Urinary bladder (tissue), 4 donors: ENCODE measurements at places on chromosomes 16 and 17. TPM values are rescaled to one million over a fixed set of nuclear protein-coding genes. Genes with fewer than 3 reads are reported as not detected.

The PYY gene
- total RNA-seq, result not detected

The PLA2G10 gene
- total RNA-seq, result 0.32 TPM

The AURKB gene
- total RNA-seq, result 9.3 TPM

The TBC1D28 gene
- total RNA-seq, result not detected

The FOXL1 gene
- total RNA-seq, result 7.8 TPM

The KRTAP1-5 gene
- total RNA-seq, result not detected

The TP53TG3C gene
- not detected for total RNA-seq

The HP gene
- 0.95 TPM for total RNA-seq

The CDRT15L2 gene
- total RNA-seq, result not detected

The ATP2A1 gene
- 2.9 TPM for total RNA-seq

The CCL7 gene
- not detected for total RNA-seq

The CIBAR2 gene
- total RNA-seq, result not detected

The NT5C3B gene
- total RNA-seq, result 40.8 TPM

The INCA1 gene
- total RNA-seq, result 0.42 TPM

DNA sequence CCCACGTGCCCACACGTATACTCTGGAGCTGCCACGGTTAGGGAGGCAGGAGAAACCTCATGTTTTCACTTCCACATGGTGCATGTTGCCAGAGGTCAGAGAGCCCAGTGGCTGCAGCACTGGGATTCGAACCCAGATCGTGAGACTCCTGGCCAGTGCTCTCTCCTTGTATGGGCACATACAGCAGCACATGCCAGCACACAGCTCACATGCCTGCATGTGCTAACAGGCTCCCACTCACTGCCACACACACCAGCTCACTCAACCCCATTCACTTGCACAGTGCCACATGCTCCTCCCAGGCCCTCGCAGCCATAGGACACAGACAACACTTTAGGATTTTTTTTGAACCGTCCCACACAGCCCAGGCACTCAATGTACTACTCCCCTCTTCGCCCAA, 49.5 kb upstream of the MRPS23 start:
- DNase-seq, result no peak

- no peak for DNase-seq
These were observed 19.8 kb upstream of the NUDT16L1 start for GRCh38 chr16:4673387-4674046.

GRCh38 chr17:38425031-38425430, 3.2 kb upstream of the ARHGAP23 start:
- DNase-seq, result no peak

DNA sequence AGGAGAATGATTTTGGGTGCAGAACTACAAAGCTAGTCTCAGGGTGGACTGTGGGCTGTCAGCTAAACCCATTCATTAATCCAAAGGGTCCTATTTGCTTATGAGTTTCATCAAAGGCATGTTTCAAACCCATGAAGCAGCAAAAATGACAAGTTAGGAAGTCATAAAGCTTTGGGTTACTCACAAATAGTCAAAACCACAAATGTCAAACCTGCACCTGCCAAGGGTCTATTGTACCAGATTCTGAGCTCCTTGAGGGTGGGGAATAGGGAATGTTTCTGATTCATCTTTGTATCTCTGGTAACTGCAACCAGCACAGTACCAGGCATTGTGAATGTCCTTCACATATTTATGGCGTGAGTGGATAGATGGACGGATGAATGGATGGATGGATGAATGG, 317.7 kb downstream of the MAF start:
- DNase-seq, result no peak

- no peak for DNase-seq
These were observed 6.0 kb downstream of the CCDC137 start for GRCh38 chr17:81672504-81672903.

- DNase-seq, result no peak
These were observed 419.4 kb downstream of the SOX9 start for GRCh38 chr17:72539981-72540897.

GRCh38 chr17:7383742-7384488, 3.0 kb downstream of the TNK1 start:
- no peak for DNase-seq

GRCh38 chr17:82914375-82914774, 74.6 kb upstream of the ZNF750 start:
- no peak for DNase-seq

DNA sequence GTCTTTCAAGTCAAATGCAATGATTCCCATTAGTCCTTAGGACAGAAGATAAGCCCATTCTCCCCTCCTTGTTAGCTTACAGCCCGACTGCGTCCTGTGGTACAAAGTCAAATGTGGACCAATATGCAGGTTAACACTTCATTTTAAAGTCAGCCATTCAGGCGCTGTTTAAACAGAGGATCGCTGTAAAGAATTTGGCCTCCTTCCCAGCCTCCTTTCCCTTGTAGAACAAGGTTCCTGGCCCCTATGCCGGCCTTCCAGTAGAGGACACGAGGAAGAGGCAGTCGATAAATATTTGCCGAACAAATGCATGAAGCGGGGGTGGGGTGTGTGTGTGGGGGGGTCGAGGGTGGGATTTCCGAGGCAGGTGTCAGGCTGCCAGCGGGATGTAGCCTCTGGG, 4.3 kb downstream of the SDK2 start:
- DNase-seq, result no peak

DNA sequence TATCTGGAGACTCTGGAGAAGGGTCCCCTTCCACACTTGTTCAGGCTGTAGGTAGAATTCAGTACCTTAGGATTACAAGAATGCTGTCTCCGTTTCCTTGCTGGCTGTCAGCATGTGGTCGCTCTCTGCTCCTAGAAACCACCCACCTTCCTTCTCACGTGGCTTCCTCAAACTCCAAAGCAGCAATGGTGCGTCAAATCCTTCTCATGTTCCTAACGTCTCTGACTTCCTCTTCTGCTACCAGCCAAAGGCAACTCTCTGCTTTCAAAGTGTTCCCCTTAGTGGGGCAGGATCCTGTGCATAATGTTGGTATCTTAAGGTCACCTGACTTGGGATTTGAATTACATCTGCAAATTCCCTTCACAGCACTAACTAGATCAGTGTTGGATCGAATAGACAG, 30.9 kb upstream of the DYNLRB2 start:
- no peak for DNase-seq

DNA sequence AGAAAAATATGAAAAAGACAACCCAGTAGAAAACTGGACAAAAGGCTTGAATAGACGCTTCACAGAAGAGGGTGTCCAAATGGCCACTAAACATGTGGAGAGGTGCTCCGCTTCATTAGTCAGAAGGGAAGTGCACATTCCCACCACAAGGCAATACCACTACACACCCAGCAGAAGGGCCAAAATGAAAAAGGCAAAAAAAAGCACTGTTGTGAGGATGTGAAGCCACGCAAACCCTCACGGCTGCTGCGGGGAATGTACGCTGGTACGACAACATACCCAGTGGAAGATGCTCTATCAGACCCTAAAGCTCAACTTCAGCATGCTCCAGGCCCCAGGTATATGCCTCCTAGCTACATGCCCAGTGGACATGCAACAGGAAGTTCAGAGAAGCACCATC, 17.0 kb downstream of the PIK3R5 start:
- DNase-seq, result no peak

GRCh38 chr17:58046239-58047094, 36.8 kb upstream of the DYNLL2 start:
- DNase-seq, result no peak

DNA sequence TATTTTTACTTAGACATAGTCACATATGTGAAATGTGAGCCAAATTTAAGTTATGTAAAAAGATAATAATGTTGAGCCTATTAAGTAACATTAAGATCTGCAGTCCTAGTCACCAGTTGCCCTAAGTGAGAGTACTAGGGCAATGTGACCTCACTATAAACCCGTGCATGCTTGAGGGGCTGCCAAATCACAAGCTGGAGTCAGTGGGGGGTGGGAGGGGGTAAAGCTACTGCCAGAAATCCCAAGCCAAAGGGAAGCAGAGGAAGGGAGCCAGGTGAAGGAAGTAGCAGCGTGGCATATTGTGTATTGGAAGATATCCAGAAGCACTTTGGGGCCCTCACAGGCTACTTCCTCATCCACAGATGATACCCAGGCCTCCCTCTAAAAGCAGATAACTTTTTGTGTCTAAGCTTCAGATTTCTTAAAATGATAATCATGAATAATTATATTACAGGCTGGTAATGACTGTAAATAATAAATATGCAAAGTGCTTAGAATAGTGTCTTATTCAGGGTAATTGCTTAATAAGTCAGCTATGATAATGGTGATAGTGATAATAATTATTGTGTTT, 134.1 kb downstream of the CA10 start:
- no peak for DNase-seq

DNA sequence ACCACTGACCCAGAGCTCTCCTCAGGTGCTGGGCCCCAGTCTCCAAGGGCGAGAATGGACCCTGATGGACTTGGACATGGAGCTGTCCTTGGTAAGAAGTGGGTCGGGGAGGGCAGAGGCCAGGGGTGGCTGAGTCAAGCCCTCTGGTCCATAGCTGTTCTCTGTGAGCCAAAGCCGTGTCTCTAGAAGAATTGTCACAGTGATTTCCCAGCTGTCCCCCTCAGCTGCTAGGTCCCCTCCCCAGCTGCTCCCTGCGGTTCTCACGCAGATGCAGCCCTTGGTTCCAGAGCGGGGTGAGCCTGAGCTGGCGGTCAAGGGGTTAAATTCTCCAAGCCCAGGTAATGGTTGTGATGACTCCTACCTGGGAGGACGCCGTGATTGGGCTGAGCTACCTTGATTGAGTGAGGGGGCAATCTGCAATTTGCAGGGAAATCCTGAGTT, 1.3 kb upstream of the NOL3 start:
- no peak for DNase-seq

GRCh38 chr17:57145347-57145746, 60.3 kb downstream of the AKAP1 start:
- DNase-seq, result no peak

DNA sequence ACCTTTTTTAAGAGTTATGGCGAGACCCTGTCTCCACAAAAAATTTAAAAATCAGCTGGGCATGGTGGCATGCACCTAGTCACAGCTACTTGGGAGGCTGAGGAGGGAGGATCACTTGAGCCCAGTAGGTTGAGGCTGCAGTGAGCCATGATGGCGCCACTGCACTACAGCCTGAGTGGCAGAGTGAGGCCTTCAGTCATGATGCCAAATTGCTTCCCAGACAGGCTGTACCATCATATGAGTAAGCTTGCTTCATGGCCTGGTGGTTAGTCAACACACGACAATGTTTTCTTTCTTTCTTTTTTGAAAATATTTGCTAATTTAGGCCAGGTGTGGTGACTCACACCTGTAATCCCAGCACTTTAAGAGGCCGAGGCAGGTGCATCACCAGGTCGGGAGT, 12.5 kb downstream of the NTAN1 start:
- DNase-seq, result no peak

DNA sequence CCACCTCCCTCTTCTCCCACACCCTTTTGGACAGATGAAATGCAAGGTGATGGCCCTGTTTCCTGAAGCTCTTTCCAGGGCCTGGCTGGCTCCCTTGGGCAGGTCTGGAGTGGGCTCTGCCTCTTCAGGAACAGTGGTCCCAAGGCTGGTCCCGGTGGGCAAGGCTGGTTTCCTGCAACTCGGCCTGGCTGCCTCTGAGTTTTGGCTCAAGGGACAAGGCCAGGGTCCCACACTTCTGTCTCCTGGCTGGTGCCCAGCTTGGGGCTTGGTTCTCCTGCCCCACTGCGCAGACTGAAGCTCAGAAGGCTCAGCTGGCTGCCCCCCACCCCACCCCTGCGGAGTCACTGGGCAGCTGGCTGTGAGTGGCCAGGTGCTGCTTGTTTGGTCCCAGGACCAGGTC, 3.8 kb upstream of the ACTG1 start:
- DNase-seq, result no peak

- no peak for DNase-seq
These were observed 2.6 kb downstream of the SRCIN1 start for GRCh38 chr17:38602956-38603785.

DNA sequence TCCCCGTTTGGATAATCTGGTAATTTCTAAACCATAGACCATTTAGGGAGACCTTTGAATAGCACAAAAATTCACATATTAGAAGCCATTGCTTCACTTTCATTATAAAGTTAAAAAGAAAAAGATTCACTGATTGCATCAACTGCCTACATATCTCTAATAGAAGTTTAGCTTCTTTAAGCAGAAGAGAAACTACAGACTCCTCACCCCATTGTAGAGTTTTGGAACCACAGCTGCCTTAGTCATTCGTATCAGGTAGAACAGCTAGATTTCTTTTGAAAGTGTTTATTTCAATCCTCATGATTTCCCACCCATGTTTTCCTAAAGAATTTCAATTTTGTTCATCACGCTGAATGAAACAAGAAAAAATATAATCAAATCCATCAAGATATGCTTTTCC, 144.8 kb downstream of the CDH8 start:
- no peak for DNase-seq

DNA sequence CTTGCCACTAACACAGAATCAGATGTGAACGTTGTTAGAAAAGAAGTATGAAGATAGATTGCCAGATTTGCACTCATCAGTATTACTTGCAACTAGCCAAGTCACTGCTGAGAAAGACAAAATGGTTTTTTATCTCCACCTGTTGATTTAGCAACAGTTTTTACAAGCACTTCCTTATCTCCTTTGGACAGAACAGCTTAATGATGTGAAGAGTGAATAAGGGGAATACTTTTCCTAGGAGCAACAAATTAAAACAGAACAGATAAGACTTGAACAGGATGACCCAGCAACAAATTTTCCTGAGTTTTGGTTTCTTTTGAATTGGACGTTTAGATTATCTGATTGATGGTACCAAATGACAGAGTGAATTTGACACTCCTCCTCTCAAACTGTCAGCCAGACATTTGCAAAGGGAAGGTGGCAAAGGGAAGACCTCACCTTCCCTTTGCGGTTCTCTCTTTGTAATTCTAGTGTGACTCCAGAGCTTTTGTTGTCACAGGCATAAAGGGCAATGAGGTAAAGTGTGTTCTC, 130.6 kb downstream of the NLK start:
- DNase-seq, result no peak

DNA sequence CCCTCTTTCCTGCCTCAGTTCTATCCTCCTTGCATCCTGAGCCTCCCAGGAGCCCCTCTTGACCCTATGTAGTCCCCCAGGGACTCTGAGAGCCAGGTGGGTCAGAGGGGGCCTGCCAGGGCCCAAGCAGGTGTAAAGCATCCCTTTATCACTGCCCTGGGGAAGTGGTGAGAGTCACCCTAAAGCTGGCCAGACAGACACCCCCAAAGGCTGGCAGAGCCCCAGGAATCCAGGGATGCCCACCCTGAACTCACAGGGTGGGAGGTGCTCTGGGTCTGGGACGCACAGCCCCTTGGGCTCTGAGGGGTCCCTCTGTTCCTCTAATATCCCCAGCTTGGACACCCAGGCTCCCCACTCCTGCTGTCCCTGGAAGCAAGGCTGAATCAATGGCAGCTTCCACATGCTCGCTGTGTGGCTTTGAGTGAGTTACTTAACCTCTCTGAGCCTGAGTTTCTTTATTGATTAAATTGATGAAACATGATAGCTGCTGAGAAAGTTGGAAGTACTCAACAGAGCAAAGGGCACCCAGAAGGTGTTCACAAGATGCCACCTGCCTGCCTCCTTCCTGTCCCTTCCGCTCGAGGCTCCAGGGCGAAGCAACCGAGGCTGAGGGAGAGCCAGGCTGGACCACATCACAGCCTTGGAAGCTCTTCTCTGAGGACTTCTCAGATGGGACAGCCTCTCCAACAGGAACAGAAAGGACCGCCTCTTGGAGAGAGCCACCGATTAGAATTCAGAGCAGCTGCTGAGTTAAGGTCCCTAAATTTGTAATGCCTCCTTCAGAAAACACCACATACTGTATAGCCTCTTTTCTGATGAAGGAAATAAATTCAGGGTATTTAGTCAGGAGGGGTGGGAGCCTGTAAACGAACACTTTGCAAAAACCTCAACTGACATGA, 67.1 kb upstream of the DOC2B start:
- DNase-seq, result no peak

- DNase-seq, result no peak
These were observed 32.2 kb downstream of the MARCHF10 start for GRCh38 chr17:62775876-62776275.
